CD14-positive monocyte (primary cell): ENCODE measurements at places on chromosomes 16 and 17.

GRCh38 chr16:23676924-23677480, 1.7 kb upstream of the PLK1 start:
- no peak for DNase-seq

- DNase-seq, result peak; percentile 75
These were observed 23.2 kb downstream of the TMEM92 start for GRCh38 chr17:50297407-50297865.

- DNase-seq, result no peak
These were observed 6.6 kb downstream of the LPO start for GRCh38 chr17:58244963-58245362.

- no peak for DNase-seq
These were observed 255.7 kb downstream of the RBFOX3 start for GRCh38 chr17:79355165-79355564.

DNA sequence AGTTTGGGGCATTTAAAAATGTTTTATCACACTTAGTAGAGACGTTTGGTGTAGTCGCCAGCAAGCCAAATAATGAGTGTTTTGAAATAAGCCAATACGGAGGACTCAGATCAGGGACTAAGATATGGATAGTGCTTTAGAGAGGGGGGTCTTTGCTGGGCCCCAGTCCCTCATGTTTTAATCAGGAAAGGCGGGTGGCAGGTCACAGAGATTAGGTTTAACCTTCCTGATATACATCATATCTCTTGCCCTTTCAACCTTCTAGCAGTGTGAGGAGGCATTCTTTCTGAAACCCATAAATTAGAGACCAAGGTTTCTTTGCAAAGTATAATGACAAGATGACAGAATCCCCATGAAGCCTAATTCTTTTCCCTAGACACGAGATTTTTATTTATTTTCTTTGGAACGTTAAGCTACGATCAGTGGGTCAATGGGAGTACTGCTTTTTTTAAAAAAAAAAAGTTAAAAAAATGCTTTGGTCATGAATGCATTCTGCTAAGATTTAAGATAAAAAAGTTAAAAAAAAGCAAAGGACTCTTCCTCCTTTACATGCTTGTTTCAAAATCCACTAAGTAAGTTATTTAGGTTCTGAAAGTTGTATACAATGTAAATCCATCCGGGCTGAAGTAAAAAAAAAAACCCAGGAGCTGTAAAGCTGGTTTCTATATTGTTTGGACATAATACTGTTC, 572.1 kb upstream of the SALL1 start:
- no peak for DNase-seq

- DNase-seq, result no peak
These were observed 8.6 kb downstream of the DNAAF1 start for GRCh38 chr16:84153660-84154214.

DNA sequence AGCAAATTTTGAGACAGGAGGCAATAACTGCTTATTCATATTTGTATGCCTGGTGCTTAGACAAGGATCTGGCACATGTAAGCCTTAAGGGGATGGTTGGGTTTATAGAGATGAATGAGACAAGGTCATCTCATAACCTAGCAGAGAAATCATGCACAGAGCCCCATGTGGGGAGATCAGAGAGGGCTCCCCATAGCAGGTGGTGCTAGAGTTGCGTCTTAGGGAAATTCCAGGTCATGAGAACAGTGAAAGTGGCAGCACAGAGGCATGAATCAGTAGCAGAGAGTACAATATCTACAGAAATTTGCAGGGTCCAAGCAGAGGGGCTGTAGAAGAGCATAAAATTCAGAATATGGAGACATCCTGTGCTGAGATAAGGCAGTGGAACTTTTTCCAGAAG, 57.3 kb downstream of the SLC6A2 start:
- no peak for DNase-seq

GRCh38 chr17:64572682-64573154, 65.9 kb downstream of the CEP95 start:
- DNase-seq, result no peak

- no peak for DNase-seq
These were observed 318.3 kb downstream of the PHKB start for GRCh38 chr16:47779201-47780016.

GRCh38 chr17:50824429-50824828, 11.0 kb upstream of the WFIKKN2 start:
- no peak for DNase-seq

DNA sequence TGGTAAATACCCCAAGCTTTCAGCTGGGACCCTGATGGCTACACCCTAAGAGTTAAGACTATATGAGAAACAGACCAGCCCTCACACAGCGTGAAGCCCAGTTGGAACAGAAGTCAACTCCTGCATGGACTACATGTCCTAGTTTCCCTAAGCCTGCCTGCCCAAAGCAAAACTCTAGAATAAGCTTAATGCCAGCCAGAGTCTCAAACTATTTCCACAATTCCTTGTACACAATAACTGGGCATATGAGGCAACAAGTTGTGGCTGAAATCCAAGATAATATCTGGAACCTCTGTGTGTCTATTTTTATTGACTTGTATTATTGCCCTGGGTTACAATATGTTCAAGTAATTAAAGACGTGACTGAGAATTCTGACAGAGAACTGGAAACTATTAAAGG, 19.4 kb downstream of the MYH10 start:
- no peak for DNase-seq

- no peak for DNase-seq
These were observed 2.1 kb upstream of the CTRL start for GRCh38 chr16:67933805-67934204.

- DNase-seq, result no peak
These were observed 802.5 kb upstream of the EEF2KMT start for GRCh38 chr16:5900046-5900445.

DNA sequence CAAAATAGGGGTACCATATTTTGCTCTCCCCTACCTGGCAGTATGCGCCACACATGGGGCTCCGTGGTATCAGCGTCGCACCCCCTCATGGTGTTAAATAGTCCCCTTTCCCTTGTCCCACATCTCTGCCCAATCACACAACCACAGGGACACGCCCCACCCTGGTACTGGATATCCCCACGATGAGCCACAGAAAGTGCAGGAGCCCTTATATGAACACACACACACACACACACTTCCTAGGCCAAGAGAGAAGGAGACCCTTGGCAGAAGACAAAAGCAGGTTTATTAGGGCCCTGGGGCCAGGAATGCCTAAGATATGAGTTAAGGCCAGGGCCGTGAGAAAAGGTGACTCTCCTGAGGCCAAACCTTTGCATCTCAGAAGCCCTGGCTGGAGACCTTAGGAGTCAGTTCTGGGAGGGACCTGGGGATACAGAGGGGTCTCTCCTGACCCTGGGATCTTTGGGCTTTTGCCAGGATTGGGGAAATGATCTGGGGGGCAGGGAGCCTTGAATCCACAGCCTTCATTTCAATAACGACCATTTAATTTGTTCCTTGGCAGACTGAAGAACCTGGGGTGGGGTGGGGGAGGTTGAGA, 11.6 kb downstream of the COPZ2 start:
- no peak for DNase-seq

- no peak for DNase-seq
These were observed 43.8 kb downstream of the TBCD start for GRCh38 chr17:82795615-82796014.

DNA sequence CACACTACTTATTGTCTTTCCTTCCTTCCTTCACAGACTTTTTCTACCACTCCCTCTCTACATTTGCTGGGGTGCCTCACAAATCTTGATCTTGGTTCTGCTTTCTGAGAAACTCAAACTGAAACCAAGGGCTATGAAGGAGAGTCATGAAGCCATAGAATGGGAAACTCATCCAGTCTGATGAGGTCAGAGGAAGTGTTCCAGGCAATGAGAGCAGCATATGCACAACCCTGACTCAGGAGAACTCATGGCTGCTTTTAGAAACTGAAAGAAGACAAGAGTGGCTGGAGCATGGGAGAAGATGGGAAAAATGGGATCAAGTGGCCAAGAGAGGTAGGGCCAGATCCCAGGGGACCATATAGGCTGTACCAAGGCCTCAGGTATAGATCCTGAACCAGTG, 130.0 kb upstream of the TOX3 start:
- no peak for DNase-seq

- no peak for DNase-seq
These were observed 146.5 kb downstream of the RGS9 start for GRCh38 chr17:65283704-65284103.

DNA sequence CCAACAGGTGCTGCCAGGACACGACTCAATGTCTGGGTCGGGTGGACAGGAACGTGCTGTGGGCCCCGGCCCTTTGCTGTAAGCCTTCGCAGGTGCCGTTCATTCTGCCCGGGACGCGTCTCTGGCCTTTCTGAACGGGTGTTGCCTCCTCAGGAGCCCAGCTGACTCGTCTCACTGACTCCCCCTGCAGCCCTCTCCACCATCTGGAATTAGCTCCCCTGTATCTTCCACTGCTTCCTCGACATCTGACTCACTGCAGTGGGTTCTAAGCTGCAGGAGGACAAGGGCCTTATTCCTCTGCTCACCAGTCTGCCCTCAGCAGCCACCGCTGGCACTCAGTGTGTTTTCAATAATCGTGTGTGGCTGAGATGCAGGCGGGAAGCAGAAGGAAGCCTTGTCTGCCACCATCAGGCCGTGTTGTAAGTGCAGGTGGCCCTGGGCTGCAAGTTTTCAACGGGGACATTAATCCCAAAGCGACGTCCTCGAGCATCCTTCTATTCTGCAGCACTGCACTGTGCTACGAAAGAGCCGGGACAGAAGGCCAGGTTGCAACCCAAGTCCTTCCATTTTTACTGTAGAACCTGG, 256.2 kb downstream of the FOXL1 start:
- no peak for DNase-seq

DNA sequence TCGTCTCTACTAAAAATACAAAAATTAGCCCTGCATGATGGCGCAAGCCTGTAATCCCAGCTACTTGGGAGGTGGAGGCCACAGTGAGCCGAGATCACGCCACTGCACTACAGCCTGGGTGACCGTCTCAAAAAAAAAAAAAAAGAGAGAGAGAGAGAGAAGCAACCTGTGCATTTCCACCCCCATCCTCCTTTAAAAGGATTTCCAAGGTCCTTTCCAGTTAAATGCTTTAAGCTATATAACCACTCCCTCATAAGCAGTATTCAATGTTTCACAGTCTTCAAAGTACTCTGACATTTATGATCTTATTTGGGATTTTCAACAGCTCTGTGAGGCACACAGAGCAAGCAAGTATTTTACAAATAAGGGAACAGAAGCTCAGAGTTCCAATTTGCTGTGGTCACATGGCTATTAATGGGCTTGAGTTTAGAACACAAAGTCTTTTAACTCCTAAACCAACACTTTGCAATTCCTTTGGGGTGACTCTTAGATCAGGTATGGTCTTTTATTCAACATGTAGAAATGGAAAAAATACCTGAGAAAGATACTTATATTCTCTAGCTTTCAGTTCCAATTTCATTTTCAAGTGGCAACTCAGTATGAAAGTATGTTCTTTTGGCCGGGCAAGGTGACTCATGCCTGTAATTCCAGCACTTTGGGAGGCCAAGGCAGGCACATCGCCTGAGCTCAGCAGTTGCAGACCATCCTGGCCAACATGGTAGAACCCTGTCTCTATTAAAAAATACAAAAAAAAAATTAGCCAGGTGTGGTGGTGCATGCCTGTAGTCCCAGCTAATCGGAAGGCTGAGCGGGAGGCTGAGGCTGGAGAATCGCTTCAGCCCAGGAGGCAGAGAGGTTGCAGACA, 31.3 kb downstream of the SPOP start:
- DNase-seq, result no peak

DNA sequence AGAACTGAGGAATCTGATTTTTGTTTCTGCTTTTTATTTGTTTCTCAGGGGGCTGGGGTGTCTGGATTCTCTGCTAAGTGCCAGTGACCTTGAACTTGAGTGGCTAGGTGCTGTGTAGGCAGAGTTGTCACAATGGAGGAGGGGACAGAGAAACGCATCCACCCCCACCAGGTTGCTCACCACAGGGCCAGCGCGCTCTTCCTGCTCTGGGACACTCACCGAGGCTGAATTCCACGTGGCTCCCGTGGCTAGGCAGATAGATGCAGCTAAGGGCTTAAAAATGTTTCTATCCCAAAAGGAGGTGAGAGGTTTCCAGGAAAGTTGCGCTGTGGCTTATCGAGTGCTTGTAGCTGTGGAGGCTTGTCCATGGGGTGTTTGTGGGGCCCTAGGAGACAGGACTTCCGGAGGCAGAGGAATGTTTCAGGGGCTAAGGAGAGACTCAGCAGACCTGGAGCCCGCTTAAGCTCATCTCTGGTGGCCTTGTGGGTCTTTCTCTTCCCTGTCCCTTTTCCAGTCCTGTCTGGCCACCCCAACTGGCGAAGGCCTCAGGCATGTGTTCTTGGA, 36.8 kb downstream of the ADCY7 start:
- DNase-seq, result no peak

- no peak for DNase-seq
These were observed 169.7 kb downstream of the CDH11 start for GRCh38 chr16:64952177-64952576.

GRCh38 chr17:31156326-31156725, 61.5 kb downstream of the NF1 start:
- no peak for DNase-seq
